ENCODE measurements at places on chromosomes 7 and 10.

GRCh38 chr10:99460070-99460469 is 29.6 kb upstream of the GOT1 start:
- no peak for DNase-seq

- no peak for DNase-seq
Observed at GRCh38 chr10:132306864-132307751, 642 bp downstream of the STK32C start.

GRCh38 chr7:150341263-150342120 is at the start of gene RARRES2:
Gene RARRES2 (minus strand): TSS chr7:150341629. CDS start chr7:150340609, 1,020 bp downstream.
- no peak for DNase-seq

- DNase-seq: no peak
Observed at GRCh38 chr10:119001717-119002500, 27.6 kb upstream of the NANOS1 start.

DNA sequence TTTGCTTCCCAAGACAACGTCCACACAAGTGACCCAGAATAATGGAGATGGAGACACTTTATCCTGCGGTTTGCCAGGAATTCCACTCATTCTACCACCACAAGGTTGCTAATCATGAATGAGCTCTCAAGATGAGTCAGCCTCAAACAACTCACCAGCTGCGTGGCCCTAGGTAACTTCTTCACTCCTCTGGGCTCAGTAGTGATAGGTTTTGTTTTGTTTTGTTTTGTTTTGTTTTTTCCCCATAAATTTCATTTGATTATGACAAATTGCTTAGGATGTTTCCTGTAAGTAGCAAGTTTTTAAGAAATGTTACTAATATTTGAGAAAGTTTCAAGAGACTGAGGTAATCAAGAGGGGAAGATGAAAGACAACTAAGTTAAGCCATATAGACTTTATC is 286.8 kb downstream of the PARD3 start:
- no peak for DNase-seq
